ENCODE measurements at places on chromosomes 2 and 18.

- no peak for DNase-seq
Measured at GRCh38 chr2:239212121-239212928, 188.5 kb downstream of the HDAC4 start.

DNA sequence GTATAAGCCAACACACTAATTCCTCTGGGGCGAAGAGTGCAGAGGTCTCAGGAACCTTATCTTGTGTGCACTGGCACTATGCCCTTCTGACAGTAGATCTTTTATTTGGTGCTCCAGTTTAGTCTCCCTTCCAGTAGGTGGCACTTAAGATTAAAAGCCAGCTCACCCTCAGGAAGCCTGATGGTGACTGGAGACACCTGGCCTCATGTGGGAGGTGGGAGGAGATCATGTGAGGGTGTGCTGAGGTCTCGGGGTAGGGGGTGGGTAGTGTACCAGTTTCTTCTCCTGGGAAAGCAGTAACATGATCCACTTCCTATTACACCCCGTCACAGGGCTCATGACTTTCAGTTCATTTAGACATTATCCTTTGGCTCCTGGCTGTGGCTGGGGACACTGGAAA is 654.9 kb downstream of the ADCYAP1 start:
- no peak for DNase-seq

- DNase-seq, result peak; percentile 68
Measured at GRCh38 chr18:3593381-3593903, 143.5 kb downstream of the TGIF1 start.

- no peak for DNase-seq
Measured at GRCh38 chr18:31576670-31577069, 15.0 kb upstream of the TTR start.

GRCh38 chr2:38109732-38110181 is 33.8 kb upstream of the CYP1B1 start:
- no peak for DNase-seq

- no peak for DNase-seq
Measured at GRCh38 chr2:128197059-128197458, 106.1 kb downstream of the UGGT1 start.

- DNase-seq, result no peak
Measured at GRCh38 chr2:170862286-170862902, 45.7 kb downstream of the GAD1 start.

GRCh38 chr18:11494107-11494506 is 115.3 kb upstream of the SLC35G4 start:
- DNase-seq, result no peak

DNA sequence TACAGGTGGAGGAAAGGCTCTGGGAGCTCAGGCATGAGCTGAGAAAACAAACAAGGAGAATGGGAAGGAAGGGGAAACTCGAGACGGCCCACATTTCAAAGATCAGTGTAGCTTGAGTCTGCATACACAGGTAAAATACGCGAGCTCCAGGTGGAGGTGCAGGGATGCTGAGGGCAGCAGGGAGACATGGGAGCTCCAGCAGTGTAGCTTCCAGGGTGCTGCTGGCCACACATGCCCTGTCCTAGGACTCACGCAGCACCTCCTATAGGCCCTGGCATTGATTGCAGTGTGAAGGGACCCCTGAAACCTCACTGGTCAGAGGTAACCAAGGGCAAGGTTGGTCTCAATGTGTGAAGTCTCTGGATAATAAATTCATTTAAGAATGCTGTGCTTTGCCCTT is 362.8 kb upstream of the HS6ST1 start:
- no peak for DNase-seq

GRCh38 chr2:85012431-85012830 is 41.5 kb downstream of the KCMF1 start:
- DNase-seq, result no peak

DNA sequence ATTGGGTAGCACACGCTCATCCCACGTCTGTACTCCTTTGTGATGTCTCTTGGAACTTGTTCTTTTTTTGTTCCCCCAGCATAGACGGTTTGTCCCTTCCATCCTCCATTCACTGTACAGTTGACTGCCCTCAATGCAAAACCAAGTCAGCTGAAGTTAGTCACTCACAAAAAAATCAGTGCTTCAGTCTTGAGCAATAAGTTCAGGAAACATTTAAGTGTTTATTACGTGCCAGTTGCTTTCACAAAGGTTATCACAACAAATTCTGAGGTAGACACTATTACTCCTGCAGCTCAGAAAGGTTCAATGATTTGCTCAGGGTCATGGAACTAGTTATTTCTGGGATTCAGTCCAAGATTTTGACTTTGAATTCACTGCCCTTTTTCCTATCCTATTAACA is 102.2 kb downstream of the PDE1A start:
- no peak for DNase-seq

DNA sequence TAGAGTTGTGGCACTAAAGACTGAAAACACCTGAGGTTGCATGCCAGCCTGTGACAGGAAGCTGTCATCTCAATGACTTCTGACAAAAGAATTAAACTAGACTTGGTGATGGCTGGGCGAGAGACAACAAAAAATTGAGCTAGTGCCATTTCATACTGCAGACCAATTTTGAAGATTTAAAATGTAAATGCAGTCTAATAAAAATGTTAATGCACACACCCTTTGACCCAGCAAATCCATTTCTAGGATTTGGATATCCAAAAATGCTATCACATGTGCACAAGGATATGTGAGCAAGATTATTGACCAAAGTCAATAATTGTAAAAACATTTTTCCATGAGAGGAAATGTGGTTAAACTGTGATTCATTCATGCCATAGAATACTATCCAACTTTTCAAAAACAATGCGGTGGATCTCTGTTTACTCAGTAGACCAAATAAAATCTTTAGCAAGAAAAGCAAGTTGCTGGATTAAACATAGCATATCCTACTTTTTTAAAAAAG is 5.6 kb downstream of the FBXO36 start:
- no peak for DNase-seq

DNA sequence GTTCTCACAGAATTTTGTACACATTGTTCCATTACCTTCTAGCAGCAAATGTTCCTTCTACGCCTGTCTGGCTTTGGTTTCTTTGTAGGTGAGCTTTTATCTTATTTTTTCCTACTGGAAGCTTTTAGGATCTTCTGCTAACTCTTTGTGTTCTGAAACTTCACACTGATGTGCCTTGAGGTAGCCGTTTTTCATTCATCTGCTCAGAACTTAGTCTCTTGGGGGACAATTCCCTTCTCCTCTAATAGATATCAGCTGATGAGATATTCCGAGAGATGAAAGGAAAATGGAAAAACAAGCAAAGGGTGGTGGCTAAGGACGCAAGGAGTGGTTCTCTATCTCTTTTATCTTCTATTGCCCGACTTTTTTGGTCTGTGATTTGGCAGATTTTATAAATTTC is 27.8 kb upstream of the LPIN1 start:
- DNase-seq, result no peak

GRCh38 chr2:172893671-172894070 is 158.0 kb downstream of the RAPGEF4 start:
- DNase-seq, result peak; percentile 54

- no peak for DNase-seq
Measured at GRCh38 chr2:241070361-241070760, 31.7 kb downstream of the MTERF4 start.

GRCh38 chr2:110211938-110212858 is at the start of gene MTLN:
TSS of gene MTLN (minus strand) at chr2:110212547. CDS start at chr2:110212525, 22 bp downstream.
- DNase-seq, result peak; percentile 83

DNA sequence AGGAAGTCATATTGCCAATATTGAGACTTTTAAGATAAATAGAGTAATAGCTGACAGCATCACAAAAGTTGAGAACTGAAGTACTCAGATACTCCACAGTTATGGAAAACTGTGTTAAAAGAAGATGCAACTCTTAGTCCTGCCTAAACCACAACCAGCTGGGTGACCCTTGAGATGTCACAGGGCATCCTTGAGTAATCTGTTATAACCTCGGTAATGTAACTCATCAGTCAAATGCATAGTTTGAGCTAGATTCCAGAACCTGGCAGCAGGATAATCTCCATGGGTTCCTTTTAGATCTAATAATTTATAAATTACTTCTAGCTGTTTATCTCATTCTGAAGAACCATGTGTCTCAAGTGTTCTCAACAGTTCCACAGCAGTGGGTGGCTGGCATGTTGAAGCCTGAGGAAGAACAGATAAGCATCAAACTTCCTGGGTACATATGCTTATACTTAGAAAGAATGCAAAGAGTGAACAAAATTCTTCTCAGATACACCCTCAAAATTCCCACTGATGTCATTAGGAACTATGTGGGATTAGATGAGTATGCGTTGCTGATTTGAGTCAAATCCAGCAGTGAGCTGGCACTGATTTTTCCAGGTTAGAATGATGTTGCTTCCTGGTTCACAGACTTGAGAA is 304.1 kb upstream of the ERBB4 start:
- DNase-seq, result no peak

DNA sequence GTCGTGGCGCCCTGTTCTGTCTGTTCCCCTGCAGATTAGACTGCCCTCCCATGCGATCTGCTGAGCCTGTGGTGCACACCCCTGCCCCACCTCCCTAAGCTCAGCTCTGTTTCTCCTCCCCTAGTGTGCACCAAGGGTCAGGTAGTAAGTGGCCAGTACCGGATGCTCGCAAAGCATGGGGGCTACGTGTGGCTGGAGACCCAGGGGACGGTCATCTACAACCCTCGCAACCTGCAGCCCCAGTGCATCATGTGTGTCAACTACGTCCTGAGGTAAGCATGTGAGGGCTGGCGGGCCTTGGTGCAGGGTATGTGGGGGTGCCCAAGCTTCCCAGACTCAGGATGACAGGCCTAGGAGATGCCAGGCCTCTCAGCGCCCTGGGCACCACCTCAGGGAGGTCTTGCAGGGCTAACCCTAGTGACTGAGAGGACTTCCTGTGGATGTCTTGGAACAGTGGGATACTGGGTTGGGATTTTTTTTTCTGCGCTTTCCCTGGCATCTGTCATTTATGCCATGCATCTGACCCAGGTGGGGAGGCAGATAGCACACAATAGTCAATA is 78.4 kb downstream of the EPAS1 start:
- DNase-seq, result no peak

GRCh38 chr2:19203866-19204265 is 154.6 kb downstream of the OSR1 start:
- DNase-seq, result no peak

DNA sequence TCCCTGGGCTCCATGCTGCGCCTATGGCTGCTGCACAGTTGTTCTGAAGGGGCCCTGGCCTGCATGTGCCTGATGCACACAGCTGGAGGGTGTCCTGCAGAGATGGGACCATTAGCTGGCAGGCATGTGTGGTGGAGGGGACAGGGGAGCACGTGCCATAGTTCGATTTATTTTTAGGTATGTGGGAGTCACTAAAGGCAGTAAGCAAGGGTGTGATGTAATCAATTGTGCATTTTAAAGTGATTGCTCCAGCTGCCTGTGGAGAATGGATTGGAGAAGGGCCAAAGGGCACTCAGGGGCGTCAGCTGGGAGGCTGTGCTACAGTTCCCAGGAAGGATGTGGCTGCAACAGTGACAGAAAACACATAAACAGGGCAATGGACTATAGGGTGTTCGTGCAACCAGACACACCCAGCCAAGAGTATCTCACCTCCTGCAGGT is 205.1 kb downstream of the ARL4C start:
- no peak for DNase-seq

GRCh38 chr2:234309431-234309830 is 187.4 kb downstream of the ARL4C start:
- no peak for DNase-seq

- no peak for DNase-seq
Measured at GRCh38 chr2:182404092-182404491, 22.7 kb downstream of the PDE1A start.

GRCh38 chr2:196225213-196225612 is 53.8 kb upstream of the STK17B start:
- DNase-seq, result no peak

DNA sequence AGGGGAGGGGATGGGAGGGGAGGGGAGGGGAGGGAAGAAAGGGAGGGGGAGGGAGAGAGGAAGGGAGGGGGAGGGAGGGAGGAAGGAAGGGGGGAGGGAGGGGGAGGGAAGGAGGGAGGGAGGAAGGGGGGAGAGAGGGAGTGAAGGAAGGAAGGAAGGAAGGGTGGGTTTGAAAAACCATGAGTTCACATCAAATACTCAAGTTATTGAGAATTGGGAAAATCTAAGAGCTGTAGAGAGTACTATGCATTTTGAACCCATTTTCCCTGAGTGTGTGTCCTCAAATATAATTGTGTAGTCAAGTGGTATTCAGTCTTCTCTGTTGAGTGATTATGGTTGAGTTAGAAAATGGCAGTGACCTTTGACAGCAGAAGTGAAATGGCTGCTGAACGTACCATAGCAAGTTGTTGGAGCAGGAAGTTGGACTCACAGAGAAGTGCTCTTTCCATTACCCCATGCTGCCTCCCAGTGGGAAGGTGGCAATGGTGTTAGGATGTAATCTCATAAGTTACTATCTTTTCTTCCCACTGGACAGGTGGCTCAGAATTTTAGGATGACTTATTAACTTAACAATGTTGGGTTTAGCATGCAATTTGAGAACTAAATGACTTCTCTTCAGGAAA is 214.6 kb downstream of the SETBP1 start:
- DNase-seq, result peak; percentile 5

DNA sequence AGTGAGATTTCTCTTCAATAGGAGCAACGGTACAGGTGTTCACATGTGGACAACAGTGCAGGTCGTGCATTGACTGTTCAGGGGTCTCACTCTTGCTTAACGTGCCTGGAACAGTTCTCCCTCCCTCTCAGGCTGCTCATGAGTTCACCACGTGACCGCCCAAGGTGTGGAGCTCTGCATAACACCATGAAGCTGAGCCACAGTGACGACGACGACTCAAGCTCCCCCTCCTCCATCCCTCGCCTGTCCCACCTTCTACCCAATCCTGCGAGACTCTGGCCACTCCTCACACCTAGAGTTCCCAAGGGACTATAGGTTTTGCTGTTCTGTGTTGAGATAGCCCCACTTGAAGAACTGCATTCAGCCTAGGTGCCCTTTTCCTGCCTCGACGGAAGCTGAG is 42.8 kb downstream of the STK25 start:
- no peak for DNase-seq

DNA sequence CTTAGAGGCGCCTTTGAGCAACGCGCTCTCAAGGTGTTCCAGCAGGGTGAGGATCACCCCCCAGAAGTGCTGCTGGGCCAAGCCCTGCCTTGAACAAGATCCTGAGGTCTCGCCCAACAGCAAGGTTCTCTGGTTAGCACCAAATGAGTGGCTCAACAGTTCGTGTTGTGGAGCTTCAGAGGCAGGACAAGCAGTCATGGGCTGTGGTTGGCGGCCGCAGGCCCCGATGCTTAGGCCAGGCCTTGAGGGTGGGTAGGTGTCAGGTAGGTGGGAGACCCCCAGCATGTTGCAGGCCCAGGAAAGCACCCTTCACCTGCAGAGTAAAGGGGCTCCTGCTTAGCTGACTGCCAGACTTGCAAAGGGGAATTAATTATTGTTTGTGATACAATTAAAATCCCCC is 70.2 kb upstream of the FOSL2 start:
- DNase-seq, result peak; percentile 6

Data from SK-N-SH (cell line).